ENCODE measurements at places on chromosomes 1 and 21.

DNA sequence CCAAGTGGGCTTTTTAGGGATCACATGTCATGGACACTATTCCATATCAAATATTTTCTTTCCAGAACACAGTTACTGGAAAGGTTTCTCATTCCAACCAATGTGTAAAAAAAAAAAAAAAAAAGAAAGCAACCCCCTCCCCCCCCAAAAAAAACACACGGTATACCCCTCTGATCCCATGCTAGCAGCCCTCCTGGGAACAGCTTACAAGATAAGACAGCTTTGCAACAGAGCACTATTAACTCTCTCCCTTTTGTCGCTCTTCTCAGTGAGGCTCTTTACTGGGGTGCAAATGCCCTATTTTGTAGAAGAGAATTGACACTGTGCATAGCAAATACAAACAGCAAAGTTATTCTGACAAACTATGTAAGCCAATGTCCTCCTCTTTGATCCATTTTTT lies 161.2 kb downstream of the NTMT2 start:
- no peak for DNase-seq

DNA sequence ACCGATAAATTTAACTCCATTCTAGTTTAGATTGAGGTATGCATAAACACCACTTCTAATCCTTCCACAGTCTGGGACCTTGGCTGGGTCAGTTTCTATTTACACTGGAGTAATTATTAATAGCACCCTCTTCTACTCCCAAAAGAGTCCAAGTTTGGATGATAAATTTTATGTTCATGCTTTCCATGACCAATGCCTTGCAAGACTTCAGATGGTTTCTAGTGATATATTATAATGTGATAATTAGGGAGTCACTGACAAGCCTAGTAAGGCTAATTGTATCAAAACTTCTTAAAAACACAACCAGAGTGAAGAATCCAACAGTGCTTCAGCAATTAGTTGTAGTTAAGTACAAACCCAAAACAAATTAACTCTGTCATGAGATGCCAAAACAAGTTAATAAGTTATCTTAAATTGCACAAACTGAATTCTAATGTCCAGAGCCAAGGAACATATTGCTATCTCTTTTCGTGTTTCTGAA lies 489.6 kb downstream of the TTLL7 start:
- DNase-seq: no peak

- DNase-seq: no peak
Observed at GRCh38 chr1:214615871-214616270, 12.9 kb downstream of the CENPF start.

- DNase-seq: no peak
Observed at GRCh38 chr1:214050513-214051401, 63.0 kb downstream of the PROX1 start.

GRCh38 chr1:165884009-165884689 lies 56.7 kb downstream of the UCK2 start:
- DNase-seq: no peak

GRCh38 chr1:55057956-55058298 lies 18.6 kb downstream of the PCSK9 start:
- no peak for DNase-seq

- no peak for DNase-seq
Observed at GRCh38 chr1:65756616-65757015, 36.1 kb upstream of the PDE4B start.

GRCh38 chr1:212542761-212543187 lies 65.8 kb upstream of the ATF3 start:
- DNase-seq: no peak

DNA sequence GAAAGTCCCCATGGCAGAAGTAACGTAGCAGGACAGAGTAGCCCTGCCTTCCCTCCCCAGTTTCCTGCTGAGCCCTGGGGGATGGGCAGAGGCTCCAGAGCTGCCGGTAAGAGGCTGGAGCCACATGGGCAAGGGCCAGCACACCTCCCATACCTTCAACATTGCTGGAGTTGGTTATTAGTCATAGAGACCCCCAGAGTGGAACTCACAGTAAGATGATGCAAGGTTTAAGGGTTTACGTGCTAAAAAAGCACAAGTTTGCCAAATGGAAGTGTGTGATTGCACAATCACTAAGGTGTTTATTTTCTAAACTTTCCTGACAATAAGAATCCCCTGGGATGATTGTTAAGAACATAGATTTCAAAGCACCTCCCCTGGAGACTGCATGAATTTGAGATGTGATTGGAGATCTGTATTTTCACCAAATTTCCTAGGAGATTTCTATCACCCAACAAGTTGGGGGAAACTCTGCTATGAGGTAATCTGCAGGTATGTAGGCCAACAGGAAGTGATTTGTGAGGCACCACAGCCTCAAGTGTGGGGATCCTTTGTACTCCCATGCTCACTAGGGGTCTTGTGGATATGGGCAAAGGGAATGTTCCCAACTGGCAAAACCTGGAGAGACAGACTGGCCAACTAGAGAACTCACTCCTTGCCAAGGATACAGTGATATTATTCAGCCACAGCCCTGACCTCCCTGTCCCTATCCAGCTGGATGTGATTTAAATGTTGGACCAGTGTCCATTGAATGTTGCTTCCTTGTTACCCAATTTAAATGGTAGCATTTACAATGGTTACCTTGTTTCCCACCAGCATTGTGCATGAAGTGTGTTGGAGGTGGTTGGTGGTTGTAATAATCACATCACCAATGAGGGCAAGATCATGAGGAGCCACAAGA lies 37.1 kb upstream of the CSF1 start:
- DNase-seq: no peak

GRCh38 chr1:154624746-154625643 lies 17.0 kb upstream of the ADAR start:
- DNase-seq: no peak

GRCh38 chr1:212267460-212267859 lies 17.8 kb upstream of the PPP2R5A start:
- no peak for DNase-seq

GRCh38 chr1:21262293-21263051 lies 27.8 kb downstream of the ECE1 start:
- no peak for DNase-seq

Measured in activated T-helper 1 cell treated with Interleukin-2 at 50 U/mL for 16 hours (primary cell).